GM13977 (cell line): ENCODE measurements at places on chromosomes 2 and 18.
A peak's percentile ranks its signal among the peaks of the same experiment; 100 is the strongest.

- no peak for DNase-seq
These were observed 18.3 kb upstream of the FAM98A start for GRCh38 chr2:33617401-33617800.

- DNase-seq = no peak
These were observed 791.9 kb downstream of the TRIB2 start for GRCh38 chr2:13508671-13509070.

DNA sequence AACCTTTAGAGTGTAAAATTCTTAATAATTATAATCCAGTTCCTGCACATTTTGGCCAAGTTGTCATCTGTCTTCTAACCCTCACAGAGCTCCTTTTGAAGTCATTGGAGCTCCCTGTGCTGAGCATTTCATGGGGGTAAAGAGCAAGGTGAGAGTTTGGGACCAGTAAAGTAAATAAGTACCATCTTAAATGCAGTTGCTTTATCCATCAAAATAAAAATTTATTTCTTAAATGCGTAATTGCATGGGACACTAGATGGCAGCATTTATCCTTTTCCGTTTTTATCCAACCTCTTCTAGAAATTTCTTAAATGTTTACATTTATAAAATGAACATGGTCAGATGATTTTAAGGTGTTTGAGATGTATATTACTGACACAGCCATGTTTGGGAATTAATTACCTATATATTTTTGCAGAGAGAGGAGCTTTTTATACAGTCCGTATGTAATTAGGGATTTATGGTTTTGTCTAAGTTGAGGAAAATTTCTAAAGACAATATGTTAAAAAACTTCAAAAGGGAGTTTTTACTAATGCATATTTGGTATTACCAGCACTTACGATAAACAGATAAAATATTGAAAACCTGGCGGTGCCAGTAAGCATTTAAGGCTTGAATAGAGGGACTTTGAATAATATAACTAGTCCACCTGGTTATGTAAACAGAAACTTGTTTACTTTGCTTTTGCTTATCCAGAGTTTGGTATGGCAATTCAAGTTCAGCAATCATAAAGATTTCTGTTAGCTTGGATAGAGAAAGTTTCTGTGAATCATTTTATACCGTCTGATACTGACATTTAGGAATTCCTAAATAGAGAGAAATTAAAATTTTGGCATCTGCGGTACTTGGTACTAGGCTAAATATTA lies 54.5 kb downstream of the ACSL3 start:
- DNase-seq = no peak

GRCh38 chr2:29075894-29076705 lies 1.8 kb upstream of the PCARE start:
- DNase-seq = no peak

DNA sequence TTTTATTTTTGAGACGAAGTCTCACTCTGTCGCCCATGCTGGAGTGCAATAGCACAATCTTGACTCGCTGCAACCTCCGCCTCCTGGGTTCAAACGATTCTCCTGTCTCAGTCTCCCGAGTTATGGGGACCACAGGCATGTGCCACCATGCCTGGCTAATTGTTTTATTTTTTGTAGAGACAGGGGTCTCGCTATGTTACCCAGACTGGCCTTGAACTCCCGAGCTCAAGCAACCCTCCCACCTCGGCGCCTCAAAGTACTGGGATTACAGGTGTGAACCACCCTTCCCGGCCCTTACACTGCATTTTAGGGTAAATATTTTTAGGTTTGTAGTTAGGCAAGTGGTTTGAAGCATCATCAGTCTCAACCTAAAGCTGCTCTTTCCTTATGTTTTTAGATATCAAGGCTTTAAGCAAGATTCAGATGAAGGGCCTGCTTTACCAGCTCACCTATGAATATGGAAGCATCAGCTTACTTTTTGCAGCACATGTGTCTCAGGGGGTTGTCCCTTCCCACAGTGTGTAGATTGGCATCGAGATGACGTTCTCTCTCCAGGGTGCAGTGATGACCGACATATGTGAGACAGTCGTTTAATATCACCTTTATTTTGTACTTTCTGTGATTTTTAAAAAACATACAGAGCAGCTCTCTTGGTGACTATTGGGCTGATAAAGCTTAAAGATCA lies 47.2 kb downstream of the ATIC start:
- DNase-seq = no peak

- peak; percentile 36 for DNase-seq
These were observed 329.5 kb downstream of the PAX3 start for GRCh38 chr2:221969087-221969829.

DNA sequence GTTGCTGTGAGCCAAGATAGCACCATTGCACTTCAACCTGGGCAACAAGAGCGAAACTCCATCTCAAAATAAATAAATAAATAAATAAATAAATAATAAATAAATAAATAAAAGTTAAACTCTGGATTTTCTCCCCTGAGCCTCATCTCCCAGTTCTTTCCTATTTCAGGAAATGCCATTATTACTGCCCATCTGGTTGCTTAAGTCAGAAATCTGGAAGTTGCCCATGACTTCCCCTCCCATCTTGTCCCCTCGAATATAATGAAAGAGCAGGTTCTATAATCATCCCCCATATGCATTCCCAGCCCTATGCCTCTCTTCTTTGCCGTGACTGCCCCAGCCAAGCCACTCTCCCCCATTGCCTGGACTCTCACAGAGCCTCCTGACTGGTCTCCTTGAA lies 4.2 kb upstream of the PSD4 start:
- DNase-seq = no peak

DNA sequence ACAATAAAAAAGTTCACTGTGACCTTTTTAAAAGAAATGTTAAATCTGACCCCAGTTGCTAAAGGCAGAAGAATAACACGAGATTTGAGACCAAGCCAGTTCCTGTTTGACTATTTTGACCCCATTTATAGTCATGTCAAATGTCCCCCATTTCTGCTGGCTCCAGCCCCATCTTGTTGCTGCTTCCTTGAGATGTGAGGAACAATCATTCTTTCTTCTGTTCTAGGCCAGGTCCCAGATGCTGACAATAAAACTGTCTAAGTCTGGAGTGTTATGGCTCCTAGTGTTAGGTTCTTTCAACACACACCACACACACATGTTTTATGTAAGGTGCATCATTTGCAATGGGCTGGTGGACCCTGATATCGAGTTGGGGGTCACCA lies 92.0 kb upstream of the CYP1B1 start:
- no peak for DNase-seq

- DNase-seq = no peak
These were observed 404.8 kb upstream of the GALNT5 start for GRCh38 chr2:156852681-156853080.

GRCh38 chr2:150279686-150280085 lies 207.8 kb downstream of the RND3 start:
- no peak for DNase-seq
